ENCODE measurements at places on chromosomes 13 and 19.

GRCh38 chr13:24135674-24136300 is 24.7 kb upstream of the SPATA13 start:
- no peak for DNase-seq

DNA sequence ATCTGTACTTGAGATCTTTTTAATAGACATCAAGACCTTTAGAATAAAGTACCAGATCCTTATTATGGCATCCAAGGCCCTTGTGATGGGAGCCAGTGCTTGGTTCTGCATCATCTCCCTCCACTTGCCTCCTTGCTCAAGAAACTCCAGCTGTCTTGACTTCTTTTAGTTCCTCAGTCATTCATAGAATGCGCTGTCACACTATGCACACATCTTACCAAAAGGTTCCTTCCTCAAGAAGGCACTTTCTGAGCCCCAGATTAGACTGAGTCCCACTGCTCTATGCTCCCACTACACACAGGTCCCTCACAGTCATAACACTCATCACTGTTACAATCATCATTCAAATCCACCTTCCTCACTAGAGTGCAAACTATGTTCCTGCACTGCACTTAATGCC is 57.8 kb upstream of the ITM2B start:
- no peak for DNase-seq

DNA sequence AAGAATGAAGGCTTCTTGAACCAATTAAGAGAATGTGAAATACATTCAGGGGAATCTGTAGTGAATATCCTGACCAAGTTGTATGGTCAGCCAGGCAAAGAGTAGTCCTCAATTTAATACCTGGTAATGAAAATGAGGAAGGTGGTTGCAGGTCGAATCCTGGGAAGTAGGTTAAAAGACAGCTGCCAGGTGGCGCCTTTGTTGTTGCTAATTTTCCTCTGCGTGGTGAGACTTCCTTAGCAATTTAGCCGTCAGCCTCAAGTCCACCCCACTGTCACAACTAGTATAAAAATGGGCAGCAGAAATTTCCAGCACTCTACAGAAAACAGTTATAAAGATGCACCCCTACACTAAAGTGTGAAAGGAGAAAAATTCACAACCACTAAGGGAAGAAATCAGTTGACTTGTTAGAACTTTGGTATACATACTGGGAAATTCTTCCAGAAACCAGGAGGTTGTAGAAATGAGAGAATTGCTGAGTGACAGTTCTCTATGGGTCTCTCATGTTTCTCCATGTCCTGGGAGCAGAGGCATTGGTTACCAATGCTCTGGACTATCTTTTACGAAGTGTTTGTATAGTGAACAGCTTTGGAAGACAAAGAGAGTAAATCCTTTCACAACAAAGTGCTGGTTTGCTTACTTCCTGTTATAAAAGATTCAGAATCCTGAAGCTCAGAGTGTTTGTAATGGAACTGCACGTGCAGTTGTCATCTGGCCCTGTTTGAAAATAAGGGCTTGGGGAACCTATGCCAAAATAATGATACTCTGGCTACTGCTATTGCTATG is 235.9 kb downstream of the NHLRC3 start:
- DNase-seq = no peak

GRCh38 chr19:12913011-12913561 is 6.0 kb downstream of the SYCE2 start:
- no peak for DNase-seq

DNA sequence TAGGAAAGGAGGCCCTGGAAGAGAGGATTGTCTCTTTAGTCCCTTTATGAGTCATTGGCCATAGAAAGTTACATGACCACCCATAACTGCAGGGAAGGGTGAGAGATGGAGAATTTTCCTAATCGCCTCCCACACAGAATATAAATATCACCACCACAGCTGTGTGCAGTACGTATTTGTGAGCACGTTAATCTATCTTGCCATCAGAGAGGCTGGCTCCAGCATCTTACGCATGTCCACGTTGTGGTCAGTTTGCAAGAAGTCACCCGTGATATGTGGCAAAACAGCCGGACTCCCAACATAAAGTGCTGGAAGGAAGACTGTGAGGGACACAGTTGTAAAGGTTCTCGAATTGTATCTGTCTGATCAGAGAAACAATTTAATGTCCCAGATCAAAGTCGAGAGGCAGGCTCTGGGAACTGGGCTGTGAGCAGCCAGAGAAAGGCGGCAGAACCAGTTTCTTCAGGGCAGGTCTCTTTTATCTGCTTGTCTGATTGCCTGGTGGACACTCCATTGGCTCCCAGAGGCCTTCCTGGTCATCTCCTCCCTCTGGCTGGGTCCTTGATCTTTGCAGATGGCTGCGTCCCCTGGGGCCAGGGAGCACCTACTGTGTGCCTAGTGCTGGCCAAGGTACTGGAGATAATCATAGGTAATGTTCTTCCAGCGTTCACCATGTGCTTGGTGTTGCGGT is 74.9 kb downstream of the SIPA1L3 start:
- DNase-seq = no peak

DNA sequence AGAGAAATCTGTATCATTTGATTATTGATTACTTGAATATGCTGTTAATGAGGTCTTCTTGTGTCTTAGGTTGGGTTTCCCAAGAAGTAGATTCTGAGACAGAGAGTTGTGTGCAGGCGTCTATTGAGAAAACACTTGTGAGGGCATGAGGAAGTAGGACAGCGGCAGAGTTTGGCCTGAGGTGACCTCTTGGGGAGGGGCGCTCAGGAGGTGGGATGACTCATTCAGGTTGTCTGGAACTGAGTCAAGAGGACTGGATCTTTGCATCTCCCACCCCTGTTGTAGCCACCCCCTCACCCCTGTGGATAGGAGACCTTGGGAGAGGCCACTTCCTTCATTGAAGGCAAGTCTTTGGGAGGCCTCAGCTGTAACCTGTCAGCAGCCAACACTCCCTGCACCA is 35.2 kb upstream of the WDFY2 start:
- DNase-seq = no peak

GRCh38 chr13:63190219-63190618 is 1774.6 kb upstream of the PCDH20 start:
- no peak for DNase-seq

DNA sequence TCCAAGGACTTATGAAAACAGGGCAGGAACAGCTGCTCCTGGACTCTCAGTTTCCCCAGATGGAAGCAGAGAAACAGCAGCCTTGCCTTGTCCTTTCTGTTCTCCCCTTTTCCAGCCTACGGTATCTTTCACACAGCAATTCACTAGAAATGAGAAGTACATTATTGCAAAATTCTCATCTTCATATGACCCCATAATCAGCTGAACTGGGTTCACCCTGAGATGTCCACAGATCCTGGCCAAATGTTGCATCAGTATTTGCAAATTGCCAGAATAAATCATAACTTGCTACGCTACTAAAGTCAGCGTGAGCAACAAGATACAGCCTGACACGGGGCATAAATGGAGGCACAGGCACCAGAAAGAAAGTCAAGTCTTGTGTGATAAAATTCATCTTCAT is 16.1 kb downstream of the VSTM1 start:
- DNase-seq = no peak

DNA sequence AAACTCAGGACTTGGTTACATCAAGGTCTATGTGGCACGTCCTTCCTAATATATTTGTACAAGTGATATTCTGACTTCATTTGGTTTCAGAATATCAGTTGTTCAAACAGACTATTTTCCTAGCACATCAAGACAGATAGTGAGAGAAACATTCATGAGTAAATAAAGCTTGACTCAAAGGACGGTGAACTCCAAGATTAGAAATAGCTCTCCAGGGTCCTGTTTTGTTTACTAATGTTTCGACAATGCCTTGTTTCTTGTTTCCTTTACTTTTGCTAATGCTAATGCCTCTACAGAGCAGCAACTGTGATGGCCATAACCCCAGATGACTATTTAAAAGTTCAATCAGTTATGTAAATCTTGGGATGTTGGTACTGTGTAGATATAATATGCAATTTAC is 313.9 kb downstream of the KLF12 start:
- DNase-seq = no peak

DNA sequence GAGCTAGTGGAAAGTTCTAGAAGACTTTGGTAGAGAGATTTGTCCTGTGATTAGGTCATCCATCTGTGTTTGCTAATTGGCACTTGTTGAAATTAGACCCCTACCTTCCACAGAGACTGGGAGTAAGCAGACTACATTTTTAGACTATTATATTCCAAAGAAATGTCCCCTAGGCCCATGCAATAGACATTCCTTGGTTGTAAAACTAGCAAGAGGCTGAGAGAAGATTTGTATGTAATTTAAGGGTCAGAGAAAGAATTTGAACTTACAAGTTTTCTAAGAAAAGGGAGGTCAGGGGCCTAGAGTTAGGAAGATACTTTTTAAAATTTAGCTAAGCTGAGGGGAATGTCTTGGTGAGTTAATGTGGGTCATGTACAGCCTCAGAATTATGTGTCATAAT is 470.7 kb upstream of the SLITRK1 start:
- no peak for DNase-seq

- no peak for DNase-seq
These were observed 92.2 kb downstream of the STOML3 start for GRCh38 chr13:38898481-38898880.

- no peak for DNase-seq
These were observed 21.2 kb downstream of the PRAM1 start for GRCh38 chr19:8481201-8481600.

DNA sequence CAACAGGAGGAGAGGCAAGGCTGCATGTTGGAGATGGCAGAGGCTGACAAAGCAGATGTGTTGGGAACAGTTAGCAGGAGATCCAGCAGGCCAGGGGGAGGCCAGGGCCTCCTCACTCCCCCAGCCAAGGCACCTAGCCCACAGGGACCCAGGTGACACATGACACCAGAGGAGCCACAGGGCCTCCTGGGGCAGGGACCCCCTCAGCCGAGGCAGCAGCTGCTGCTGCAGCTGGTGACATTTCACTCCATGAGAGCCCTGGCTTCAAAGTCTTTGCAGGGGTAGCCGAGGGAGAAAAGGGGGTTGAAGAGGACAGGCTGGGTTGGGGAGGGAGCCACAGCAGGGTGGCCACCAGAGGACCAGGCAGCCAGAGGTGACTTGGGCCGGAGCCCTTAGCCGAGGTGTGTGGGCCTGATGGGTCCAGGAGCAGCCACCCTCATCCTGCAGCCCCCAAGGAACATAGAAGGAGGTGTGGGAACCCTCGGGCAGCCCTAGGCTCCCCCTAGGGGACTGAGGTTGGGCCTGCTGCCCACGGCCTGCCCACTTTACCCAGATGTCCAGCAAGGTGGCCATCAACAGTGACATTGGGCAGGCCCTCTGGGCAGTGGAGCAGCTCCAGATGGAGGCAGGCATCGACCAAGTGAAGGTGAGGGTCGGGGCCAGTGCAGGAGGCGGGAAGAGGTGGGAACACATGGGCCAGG is at the start of gene GNG14:
Gene GNG14 (plus strand): TSS at position 503 of the 701 bp plus-strand sequence. CDS start 51 bp downstream, at position 554.
- no peak for DNase-seq

GRCh38 chr13:97174638-97175037 is 47.5 kb upstream of the MBNL2 start:
- no peak for DNase-seq

DNA sequence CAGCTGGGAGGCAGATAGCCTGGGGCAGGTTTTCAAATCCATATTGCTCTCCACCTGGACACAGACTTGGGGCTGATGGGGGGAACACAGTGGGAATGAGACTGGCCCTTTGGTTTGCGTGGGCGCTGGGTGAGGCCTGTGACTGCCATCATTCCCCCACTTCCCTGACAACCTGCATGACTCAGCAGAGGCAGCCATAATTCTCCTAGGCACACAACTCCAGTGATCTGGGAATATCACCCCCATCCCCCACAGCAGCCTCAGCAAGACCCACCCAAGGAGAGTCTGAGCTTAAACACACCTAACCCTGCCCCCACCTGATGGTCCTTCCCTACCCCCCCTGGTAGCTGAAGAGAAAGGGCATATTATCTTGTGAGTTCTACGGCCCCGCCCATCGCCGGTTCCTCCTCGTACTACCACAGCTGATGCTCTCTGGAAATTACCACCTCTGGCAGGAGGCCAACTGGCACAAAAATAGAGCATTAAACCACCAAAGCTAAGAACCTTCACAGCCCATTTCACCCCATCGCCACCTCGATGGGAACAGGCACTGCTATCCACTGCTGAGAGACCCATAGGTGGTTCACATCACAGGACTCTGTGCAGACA is 71.0 kb downstream of the RNF17 start:
- no peak for DNase-seq

- no peak for DNase-seq
These were observed 18.8 kb upstream of the GTF3A start for GRCh38 chr13:27405546-27406134.

- no peak for DNase-seq
These were observed 17.1 kb downstream of the UCHL3 start for GRCh38 chr13:75566658-75567057.

DNA sequence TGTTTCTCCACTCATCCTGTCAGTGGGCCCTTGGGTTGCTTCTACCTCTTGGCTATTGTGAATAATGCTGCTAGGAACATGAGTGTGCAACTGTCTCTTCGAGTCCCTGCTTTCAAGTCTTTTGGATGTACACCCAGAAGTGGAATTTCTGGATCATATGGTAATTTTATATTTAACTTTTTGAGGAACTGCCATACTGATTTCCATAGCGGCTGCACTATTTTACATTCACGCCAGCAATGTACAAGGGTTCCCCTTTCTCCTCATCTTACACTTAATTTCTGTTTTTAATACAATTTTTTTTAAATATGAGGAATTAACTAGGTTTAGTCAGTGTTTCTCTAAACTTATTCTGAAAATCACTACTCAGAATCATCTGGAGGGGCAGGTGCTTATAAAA is 24.2 kb upstream of the SLC46A3 start:
- no peak for DNase-seq

DNA sequence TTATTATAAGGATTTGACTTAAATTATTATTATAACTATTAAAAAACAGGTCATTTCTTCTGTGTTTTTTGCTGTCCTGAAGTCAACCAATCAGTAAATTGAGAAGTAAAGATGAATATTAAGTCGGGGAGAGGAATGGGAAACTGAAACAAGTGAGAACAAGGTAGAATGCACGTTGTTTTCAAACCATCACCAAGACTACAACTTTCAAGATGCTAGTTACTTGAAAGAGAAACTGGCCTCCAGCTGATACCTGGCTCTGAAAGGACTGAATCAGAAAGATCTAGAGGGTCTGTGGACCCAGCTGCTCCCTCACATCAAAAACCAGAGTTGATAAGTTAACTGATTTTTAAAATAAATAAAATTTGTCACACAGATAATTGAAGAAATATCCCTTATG is 1301.5 kb upstream of the ATXN8OS start:
- no peak for DNase-seq

DNA sequence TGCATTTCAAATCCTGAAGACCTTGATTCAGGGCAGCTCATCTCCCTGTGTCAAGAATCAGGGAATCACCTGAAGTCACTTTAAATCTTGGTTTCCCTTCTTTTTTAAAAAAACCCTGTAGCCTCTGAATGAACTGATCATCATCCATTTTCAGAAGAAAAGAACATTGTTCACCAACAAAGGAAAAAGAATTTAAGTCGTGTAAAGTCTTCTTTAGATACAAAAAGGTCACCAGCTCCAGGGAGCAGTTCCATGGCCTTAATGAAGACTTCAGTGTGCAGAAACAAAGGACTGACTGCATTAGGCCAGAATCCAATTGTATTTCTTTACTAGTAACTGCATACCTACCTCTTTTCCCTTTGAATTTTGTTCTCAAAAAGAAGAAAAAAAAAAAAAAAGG is 245.0 kb downstream of the ABCC4 start:
- no peak for DNase-seq

GRCh38 chr13:25097426-25097825 is 1.5 kb downstream of the PABPC3 start:
- DNase-seq = no peak

GRCh38 chr13:75541287-75541686 is 3.6 kb upstream of the COMMD6 start:
- no peak for DNase-seq

GRCh38 chr13:52969373-52969772 is 59.2 kb upstream of the OLFM4 start:
- DNase-seq = no peak

Measured in cortex of kidney (tissue), 1 donor.